ENCODE measurements at places on chromosomes 3 and 15.

- DNase-seq, result no peak
These were observed 48.8 kb upstream of the ATP2B2 start for GRCh38 chr3:10554236-10554611.

DNA sequence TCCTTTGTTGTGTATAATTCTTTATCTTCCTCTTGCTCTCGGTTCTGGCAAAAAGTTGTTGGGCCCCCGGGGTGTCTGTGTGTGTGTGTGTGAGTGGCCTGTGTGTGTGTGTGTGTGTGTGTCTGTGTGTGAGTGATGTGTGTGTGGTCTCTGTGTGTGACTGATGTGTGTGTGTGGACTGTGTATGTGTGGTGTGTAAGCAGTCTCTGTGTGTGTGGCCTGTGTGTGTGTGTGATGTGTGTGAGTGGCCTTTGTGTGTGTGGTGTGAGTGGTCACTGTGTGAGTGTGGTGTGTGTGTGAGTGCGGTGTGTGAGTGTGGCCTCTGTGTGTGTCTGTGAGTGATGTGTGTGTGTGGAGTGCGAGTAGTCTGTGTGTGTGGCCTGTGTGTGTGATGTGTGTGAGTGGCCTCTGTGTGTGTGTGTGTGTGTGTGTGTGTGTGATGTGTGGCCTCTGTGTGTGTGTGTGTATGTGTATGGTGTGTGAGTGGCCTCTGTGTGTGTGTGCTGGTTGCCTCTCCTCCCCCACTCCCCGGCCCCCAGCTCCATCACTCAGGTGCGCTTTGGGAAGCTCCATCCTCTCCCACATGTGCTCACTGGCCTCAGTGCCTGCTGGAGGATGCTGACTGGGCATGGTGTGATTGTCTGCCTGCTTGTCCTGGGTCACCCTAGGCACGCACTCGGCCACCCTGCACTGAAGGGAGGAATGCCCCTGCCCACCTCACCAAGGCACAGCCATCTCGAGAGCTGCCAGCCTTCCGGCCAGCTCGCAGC is 8.8 kb downstream of the LINGO1 start:
- DNase-seq, result no peak

DNA sequence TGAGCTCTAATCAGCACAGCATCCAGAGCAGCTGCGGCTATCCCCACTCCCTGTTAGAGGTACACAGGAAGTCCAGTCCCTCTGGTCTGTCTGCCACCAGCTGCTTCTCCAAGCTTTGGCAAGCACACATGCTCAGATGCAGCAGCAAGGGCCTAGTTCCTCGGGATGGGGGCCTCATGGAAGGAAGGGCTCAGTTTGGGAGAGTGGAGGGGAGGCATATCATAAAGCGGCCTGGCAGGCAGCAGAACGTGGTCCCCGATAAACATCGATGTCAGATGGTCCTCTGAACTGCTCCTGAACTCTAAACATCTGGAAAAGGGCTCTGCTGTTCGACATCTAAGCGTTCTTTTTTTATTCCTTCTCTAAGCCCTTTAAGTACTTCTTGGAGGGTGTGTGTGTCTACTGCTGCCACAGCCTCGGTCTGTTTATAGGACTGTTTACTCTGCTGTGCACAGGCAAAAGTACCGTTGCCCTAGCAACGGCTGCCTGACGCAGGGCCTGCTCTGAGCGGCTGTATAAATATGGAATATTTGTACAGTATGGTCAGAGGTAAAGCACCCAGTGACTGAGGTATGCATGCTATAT is 74.6 kb downstream of the PRICKLE2 start:
- DNase-seq, result no peak

GRCh38 chr15:92605225-92605944 is 50.2 kb downstream of the FAM174B start:
- no peak for DNase-seq

GRCh38 chr15:91523596-91523995 is 329.9 kb upstream of the SLCO3A1 start:
- no peak for DNase-seq

- DNase-seq, result no peak
These were observed 112.3 kb downstream of the P3H2 start for GRCh38 chr3:190008432-190008831.

GRCh38 chr15:75031848-75032247 is 8.5 kb downstream of the PPCDC start:
- DNase-seq, result no peak

GRCh38 chr3:161893972-161894371 is 397.4 kb downstream of the OTOL1 start:
- DNase-seq, result no peak

DNA sequence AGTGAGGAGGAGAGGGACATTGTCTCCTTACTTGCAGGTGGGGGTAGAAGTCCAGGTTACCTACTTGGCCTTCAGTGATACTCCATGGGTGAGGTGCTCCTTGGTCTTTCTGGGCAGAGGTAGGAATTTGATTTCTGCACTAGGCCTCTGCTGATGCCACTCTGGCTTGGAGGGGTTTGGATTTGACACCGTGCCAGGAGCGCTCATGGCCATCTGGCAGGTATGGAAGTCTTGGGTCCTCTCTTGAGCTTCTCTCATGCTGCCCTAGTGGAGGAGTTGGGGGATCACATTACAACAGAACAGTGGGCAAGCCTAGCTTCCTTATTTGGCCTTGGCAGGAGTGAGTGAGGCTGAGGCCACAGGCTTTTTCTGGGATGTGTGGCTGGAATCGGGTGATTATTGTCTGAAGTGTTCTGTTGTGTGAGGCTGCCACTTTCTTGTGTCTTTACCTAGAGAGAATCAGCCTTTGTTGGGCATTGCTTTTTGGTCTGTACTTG is 525.0 kb downstream of the GABRG3 start:
- DNase-seq, result no peak

GRCh38 chr3:15094187-15094875 is 4.6 kb downstream of the RBSN start:
- no peak for DNase-seq

- no peak for DNase-seq
These were observed 606.6 kb downstream of the TBL1XR1 start for GRCh38 chr3:176590722-176591121.

- no peak for DNase-seq
These were observed 16.9 kb downstream of the SACM1L start for GRCh38 chr3:45705839-45706808.

GRCh38 chr3:82448320-82448719 is 686.9 kb upstream of the GBE1 start:
- no peak for DNase-seq

DNA sequence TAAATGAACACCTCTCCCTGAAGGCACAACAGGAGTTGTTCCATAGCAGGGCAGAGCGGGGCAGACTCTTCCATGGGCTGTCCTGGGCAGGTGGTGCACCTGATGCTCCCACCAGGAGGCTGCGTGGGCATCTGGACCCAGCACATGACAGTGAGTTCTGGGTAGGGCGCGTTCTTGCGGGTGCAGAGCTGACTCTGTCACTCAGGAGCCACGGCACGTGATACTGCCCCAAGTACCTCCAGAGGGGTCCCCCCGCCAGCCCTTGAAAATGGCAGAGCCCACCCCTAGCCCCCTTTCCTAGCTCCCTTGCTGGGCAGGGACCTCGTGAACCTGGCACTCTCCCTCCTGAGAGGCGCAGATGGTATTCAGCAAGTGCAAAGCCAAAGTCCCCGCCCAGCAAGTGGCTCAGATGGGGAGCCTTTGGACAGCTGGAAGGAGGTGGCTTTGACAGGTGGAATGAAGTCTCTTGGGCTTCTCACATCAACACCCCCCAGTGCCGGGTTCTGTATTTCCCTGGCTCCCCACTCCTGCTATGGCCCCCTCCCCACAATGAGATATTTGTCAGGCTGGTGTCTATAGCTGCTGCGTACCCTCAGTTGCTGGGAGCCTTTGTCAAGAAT is 172.1 kb downstream of the TBC1D2B start:
- no peak for DNase-seq
